ENCODE measurements at places on chromosomes 16 and 17.

DNA sequence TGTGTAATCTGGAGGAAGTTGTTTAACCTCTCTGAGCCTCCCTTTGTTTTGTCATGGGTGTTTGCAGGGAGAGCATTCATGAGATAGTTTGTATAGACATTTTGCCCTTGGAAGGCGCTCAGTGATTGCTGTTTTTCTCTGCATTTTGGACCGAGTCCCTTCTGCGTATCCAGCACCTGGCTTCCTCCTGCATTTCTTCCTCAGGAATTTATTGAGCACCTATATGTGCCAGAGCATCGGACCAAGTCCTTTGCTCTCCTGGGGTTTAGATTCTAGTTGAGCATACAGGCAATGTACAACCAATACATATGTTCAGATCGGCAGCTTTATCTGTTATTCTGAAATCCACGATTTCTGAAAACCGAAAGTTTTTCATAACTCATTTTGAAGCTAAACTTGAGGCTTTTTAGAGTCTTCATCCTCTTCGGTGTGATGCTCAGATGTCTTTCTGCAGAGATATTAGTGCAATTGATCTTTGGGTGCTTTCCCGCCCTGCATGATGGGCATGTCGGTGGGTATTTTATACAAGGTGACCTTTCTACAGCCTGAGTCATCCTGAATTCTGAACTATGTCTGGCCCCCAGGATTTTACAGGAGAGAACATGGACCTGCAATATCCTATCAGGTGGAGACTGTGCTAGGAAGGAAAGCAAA is 4.1 kb downstream of the IL4R start:
- no peak for DNase-seq

DNA sequence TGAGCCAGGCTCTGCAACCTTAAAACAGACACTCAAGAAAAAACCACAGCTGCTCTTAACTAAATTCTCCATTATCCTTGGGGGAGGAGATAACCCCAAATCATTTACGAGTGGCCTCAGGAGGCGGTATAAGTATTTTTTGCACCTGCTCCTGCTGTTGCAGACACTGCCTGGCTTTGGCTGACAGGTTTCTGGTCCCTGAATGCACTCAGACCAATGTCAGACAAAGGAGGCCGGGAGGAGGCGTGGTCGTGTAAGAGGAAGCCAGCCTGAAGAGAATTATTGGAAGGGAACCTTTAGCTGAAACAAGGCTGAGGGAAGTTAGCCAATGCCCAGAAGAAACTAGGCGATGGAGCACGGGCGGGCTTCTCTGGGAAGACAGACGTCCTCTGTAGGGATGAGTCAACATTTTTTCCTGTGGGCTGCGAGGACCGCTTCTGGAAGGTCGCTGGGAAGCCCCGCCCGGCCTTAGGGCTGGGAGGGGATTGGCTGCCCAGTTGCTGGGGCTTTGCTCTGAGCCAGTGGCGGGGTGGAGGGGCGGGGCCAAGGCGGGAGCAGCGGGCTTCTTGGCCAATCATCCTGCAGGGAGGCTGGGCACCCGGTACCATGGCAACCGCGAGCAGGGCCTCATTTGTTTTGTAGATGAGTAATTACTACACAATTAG is 82.3 kb downstream of the CCDC182 start:
- DNase-seq, result peak; percentile 12

DNA sequence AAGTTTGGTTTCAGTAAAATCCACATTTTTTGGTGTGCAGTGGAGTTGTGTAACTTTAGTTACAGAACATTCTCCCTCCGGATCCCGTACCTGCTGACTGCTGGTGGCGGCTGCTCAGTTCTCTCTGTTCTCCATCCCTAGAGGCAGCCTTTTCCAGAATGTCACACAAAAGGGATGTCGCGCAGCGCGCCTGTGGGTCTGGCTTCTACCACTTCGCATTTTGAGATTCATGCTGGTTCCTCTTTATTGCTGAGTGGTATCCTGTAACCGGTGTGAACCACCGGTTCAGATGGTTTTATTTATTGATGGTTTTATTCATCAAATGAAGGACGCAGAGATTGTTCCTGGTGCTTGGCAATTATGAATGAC is 981 bp upstream of the CEP131 start:
- no peak for DNase-seq

DNA sequence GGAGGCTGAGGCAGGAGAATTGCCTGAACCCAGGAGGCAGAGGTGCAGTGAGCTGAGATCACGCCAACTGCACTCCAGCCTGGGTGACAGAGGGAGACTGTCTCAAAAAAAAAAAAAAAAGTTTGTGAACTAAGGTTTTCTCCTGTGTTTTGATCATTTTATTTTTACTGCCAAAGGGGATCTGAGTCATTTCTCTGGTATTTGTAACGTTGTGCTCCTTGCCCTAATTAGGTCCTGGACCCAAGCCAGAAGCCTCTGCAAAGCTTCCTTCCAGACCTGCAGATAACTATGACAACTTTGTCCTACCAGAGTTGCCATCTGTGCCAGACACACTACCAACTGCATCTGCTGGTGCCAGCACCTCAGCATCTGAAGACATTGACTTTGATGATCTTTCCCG is 32.1 kb downstream of the IST1 start:
- DNase-seq, result no peak

DNA sequence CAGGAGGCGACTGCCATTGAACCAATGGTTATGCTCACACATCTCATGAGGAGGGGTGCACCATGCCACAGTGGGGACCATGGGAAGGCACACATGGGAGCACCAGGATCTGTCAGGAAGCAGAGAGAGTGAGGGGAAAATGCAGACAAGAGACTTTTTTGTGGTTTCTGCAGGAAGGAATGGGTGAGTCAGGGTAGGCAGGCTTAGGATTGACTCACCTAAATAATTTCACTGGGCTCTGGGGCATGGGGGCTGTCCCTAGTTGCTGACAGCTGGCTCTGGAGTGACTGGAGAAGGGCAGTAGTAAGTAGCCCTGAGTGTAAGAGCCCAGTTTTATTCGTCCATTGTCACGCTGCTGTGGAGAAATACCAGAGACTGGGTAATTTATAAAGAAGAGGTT is 202.4 kb downstream of the AXIN2 start:
- peak; percentile 28 for DNase-seq

GRCh38 chr16:67942200-67942509 is 1.8 kb downstream of the LCAT start:
- DNase-seq, result no peak

DNA sequence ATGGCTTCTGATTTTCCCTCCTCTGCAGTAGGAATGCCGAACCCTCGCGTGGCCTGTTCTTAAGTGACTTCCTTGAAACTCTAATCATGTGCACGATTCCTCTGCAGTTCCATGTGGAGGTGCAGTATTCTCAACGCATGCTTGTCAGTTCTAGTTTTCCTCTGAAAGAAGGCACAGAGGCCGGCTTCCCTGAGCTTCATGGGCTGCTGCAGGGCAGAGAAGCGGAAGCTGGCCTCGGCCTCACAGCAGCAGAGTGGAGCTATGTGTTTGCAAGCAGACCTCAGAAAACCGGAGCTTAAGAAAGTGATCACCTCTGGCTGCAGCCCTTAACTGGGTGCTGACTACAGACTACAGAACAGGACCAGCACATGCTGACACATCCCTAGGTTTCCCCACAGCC is 500.7 kb downstream of the GRIN2A start:
- DNase-seq, result no peak

DNA sequence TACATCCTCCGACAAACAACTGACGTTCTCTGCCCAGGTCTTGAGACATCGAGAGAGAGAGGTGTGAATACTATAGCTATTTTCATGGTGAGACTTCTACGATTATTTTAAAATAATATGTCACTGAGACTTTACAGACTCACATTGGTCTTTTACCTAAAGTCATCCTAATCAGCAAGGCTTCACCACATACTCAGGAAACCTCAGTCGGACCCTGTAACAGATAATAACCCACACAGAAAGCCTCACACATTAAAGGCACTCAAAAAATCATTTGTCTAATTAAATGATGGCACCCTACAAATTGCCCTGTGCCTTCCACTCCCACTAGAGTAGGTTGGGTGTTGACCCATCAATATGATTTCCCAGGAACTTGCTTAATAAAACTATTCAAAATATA is 19.8 kb upstream of the SLC39A11 start:
- DNase-seq, result no peak
